ENCODE measurements at places on chromosomes 3 and 15.
A peak's percentile ranks its signal among the peaks of the same experiment; 100 is the strongest.

DNA sequence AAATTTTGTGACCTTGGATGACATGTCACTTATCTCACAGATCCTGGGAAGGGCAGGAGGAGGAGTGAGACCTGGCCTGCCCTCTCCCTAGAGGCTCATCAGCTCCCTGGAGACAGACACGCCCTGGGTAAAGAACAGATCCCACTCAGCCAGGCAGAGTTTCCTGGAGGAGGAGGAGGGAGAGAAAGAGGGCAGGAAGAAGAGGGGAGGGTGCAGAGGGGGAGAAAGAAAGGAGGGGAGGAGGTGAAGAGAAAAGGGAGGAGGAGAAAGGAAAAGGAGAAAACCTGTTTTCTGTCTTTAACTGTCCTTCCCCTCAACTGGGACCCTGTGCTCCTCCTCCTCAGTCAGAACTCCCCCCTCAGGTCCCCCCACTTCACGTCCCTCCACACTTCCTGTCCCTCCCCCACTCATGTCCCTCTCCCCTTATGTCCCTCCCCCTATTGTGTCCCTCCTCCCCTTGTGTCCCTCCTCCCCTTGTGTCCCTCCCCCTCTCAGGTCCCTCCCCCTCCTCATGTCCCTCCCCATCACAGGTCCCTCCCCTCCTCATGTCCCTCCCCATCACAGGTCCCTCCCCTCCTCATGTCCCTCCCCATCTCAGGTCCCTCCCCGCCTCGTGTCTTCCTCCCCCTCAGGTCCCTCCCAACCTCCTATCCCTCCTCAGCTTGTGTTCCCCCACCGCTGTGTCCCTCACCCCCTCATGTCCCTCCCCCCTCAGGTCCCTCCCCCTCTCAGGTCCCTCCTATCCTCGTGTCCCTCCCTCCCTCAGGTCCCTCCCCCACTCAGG is 52.3 kb upstream of the CGNL1 start:
- peak; percentile 83 for DNase-seq

GRCh38 chr3:51401735-51402134 is 10.7 kb downstream of the RBM15B start:
- DNase-seq: no peak

- no peak for DNase-seq
Measured at GRCh38 chr3:184825121-184825820, 13.3 kb downstream of the VPS8 start.

GRCh38 chr15:90015749-90016148 is 14.6 kb downstream of the ZNF710 start:
- no peak for DNase-seq

DNA sequence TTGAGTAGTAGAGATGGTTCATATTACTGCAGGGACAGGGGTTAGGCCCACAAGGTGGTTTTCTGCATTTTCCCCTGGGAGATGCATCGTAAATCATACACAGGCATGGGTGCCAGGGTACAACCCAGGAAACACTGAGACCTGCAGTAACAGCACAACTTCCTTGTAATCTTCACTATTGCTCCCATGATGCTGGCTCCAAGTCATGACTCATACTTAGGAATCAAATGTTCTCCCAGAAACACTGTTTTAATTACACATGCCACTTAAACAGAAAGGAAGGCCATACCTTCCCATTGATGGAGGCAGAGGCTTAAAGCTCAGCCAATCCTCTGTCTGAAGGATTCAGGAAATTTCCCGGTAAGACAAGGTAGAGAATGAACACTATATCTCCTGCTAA is 106.5 kb downstream of the ERC2 start:
- DNase-seq: peak; percentile 80

DNA sequence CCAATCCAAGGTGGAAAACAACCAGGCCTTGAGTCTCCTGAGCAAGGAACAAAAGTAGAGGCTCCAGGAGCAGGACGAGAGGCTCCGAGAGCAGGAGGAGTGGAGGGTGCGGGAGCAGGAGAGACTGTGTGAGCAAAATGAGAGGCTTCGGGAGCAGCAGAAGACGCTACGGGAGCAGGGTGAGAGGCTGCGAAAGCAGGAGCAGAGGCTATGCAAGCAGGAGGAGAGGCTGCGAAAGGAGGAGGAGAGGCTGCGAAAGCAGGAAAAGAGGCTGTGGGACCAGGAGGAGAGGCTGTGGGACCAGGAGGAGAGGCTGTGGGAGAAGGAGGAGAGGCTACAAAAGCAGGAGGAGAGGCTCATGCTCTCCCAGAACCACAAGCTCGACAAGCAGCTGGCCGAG is 60.3 kb upstream of the UBE2Q2 start:
- DNase-seq: no peak

DNA sequence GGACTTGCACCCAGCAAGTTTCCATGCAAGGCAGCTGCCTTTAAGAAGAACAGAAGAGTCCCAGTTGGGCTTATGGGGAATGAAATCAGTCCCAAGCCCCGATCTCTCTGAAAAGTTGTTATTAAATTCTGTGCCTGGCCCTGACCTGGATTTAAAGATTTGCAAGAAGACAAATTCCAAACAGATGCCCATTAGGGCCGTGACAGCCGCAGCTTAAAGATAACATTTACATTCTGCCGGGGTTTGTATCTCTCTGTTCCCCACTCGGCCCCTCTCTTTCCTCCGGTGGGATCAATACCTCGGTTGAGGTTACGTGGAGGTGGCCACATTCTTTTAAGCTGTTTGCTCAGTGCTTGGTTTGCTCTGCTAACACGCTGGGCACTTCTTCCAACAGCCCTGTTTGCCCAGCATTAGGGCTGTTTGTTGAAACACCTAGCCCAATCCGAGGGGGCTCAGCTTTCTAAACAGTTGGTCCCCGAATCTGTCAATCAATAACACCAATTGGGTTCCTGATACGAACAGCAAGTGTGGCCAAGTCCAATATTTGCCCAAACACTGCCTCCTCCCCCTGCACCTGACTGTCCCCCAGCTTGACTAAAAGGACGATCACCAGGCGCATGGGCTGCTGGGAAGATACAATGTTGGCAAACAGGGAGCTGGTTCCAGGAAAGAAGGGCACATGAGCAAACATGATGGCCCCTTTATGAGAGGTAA is 108.6 kb downstream of the RPLP1 start:
- DNase-seq: no peak

DNA sequence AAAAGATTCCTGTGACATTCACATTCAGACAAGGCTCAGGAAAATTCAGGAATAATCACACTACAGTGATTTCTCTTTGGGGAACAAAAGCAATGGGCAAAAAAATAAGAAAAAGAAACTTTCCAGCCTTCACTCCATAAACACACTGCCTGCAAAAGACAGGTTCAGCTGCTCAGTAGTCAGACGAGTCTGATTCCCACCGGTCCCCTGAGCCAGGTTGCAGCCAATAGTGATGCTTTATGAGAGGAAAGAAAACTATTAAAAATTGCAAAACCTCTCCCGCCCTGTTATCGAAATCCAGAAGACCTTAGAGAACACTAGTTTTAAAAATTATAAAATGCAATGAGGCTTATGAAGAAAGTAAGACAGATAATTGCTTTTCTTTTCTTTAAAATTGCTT is 8.5 kb downstream of the PLCH1 start:
- DNase-seq: no peak

GRCh38 chr3:167851171-167851570 is 115.7 kb downstream of the SERPINI1 start:
- DNase-seq: no peak

DNA sequence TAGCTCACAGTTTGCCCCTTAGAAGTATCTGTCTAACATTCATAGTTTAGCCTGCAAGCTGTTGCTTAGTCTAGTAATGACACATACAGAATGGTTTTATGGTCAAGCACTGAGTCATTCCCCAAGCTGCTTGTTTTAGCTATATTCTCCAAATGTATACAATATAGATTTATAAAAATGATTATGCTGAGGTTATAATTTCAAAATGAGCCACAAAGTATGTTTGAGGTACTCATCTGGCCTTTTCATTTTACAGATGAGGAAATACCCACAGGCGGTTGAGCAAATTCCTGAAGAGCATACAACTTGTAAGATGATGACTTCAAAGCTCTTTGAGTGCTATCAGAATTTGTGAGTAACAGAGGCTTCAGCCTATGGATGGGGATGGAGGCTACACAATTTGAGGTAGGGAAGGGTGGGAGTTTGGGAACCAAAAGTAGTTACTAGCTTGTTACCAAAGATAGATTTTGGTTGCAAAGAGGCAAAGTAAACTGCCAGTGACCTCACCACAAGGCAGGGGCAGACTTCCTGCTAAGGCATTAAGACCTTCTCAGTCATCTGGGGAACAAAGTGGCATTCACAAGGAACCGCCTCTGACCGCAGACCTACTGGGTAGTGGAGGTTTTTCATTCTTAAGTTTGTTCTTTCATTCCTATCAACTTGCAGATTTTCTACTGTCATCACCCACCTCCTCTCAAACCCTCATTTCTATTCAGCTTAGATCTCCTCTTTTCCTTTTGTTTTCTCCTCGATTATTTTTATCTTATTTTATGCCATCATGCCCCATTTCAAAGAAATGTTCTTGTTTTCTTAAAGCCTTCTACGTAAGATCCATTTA is 257.2 kb upstream of the NECTIN3 start:
- DNase-seq: peak; percentile 80

- peak; percentile 68 for DNase-seq
Measured at GRCh38 chr3:114498539-114499370, 204.9 kb downstream of the TIGIT start.

- DNase-seq: no peak
Measured at GRCh38 chr15:94004697-94005096, 226.7 kb upstream of the MCTP2 start.

- DNase-seq: peak; percentile 17
Measured at GRCh38 chr3:14802381-14802731, 16.4 kb upstream of the FGD5 start.

- peak; percentile 67 for DNase-seq
Measured at GRCh38 chr15:101206176-101206591, 45.7 kb downstream of the CHSY1 start.

DNA sequence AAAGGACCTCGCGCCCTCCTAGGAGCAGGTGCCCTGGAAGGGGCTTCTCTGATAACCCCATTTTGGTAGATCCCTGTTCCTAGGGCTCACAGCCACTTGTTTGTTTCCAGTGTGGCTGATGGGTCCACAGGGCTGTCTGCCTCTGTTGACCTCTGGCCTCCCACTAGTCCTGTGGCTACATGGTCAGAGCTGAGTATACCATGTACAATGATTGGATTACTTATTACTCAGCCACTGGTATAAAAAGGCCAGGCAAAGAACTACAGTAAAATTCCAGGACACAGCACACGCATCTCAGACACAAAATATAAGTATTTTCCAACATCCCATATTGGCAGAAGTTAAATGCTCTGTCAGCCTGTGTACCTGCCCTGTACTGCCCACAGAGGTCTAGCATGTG is 277.3 kb downstream of the GABRG3 start:
- DNase-seq: peak; percentile 67

- peak; percentile 20 for DNase-seq
Measured at GRCh38 chr3:142910280-142910679, 21.4 kb upstream of the PCOLCE2 start.

GRCh38 chr3:12752809-12753208 is 6.2 kb downstream of the TMEM40 start:
- DNase-seq: peak; percentile 84

DNA sequence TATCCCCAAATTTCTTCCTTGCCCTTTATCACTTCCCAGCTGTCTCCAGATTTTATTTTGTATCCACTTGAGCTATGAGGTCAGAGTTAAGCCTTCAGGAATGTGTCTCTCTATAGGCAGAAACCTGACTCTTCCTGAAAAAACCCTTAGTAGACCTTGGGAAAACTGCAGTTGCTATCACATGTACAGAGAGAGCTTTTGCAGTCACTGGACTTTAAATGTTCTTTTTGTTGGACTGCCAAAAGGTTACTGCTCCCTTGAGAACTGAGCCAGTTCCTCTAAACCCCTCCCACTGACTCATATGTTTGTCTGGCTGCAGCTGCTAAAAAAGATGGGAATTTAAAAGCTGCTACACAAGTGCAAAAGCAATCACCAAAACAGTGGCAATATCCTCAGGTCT is 169.1 kb upstream of the CCDC54 start:
- DNase-seq: peak; percentile 28

- no peak for DNase-seq
Measured at GRCh38 chr3:113193288-113193687, 18.1 kb upstream of the BOC start.

- no peak for DNase-seq
Measured at GRCh38 chr3:139173372-139174108, 128.8 kb upstream of the PRR23C start.

GRCh38 chr15:86540840-86541467 is 461.3 kb downstream of the AGBL1 start:
- DNase-seq: no peak

DNA sequence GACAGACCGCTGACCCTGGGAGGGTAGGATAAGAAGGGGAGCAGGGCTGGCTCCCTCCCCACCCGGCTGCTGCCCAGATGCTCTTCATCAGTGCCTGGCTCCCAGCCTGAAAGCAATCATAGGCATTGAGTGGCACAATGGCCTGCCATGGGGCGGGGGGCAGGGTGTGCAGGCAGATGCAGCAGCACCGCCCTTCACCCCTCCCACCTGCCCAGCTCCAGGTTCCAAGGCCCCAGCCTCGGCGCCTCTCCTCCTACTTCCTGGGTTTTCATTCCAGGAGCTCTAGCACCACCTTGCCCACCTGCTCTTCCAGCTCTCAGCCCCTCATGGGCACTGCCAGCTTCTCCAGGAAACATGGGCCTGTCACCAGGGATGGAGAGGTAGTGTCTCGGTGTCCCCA is 101.7 kb downstream of the MEGF11 start:
- no peak for DNase-seq

DNA sequence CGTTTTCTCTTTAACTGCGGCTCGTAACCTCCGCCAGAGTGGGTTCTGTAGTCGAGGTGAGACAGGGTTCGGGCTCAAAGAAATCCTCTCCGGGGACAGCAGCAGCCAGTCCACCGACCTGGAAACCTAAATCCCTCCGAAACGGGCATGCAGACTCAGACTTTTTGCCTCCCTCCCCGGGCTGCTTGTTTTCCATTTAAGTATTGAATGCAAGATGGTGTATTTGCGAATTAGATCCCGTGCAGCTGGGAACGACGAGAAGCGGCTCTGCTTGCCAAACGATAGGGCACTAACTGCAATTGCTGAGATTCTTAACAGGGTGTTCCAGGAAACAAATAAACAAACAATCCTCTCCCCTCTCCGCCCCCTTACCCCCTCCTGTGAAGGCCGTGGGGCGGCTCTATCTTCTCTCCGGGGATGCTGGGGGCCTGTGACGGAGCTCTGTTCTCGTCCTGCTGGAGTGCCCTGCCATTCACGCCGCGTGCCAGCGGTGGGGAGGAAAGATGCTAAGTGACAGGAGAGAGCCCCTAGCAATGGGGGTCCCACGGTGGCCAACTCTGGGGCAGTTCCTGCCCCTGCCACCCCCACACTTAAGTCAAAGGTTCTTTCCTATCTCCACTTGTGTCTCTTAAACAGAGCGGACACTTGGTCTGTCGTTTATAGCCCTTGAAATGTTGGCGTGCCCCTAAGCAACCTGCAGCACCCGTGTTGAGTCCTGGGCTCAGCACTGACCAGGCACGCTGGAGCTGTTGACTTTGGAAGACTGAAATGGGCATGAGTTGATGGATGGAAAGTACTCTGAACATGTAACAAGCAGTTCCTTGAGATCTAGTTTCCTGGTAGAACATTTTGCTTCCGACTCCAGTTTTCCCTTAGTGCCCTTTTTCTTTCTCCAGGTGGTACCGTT is 1.3 kb upstream of the ETV5 start:
- DNase-seq: peak; percentile 27
